ENCODE measurements at places on chromosomes 2 and 18. TPM values are rescaled to one million over a fixed set of nuclear protein-coding genes. Genes with fewer than 3 reads are reported as not detected.

DNA sequence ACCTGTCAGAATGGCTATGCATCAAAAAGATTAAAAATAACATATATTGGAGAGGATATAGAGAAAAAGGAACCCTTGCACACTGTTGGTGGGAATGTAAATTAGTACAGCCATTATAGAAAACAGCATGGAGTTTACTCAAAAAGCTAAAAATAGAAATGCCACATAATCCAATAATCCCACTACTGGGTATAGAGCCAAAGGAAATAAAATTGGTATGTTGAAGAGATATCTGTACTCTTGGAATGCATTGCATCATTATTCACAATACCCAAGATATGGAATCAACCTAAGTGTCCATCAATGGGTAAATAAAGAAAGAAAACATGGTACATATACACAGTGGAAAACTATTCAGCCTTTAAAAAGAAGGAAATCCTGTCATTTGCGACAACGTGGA lies 77.2 kb downstream of the C1D start:
- no peak for DNase-seq

DNA sequence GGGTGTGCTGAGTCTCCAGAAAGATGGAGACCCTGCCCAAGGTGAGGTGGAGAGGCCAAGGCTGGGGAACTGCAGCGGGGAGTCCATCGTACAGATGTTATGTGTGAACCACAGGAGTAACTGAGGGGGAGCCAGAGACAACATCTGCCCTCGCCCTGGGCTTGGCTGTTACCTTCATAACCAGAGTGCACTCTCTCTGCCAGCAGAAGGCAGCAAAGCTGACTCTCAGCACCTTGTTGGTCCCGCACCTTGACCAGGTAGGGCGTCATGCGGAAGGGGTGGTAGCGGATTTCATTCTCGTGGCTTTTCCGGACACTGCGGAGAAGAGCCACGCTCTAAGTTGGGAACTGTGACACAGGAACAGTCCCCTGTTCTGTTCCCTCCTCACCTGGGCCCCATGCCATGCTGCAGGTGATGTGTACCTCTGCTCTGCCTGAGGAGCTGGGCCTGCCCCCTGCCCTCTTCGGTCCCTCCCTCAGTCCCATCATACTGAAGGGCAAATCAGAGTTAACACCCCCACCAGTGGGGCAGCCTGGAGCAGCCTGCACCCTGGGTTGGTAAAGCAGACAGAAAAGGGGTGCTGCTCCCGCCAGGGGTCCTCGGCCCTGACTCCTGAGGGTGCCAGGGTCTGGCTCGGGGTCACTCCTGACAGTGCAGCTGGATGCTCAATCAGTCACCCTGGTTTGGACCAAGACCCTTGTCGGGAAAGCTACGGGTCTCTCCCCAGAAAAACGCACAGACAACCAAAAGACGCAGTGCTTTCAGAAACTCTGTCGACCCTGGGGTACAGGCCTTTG lies 20.3 kb downstream of the PER2 start:
- DNase-seq = no peak

SLC40A1 gene
- total RNA-seq = 118 TPM

GRCh38 chr18:10912790-10913545 lies 236.4 kb downstream of the PIEZO2 start:
- no peak for DNase-seq

EFHD1 gene
- 111 TPM for total RNA-seq

- no peak for DNase-seq
Measured at GRCh38 chr18:21682371-21683051, 22.1 kb downstream of the ABHD3 start.

CSRNP3 gene
- 2.7 TPM for total RNA-seq

IL36B gene
- total RNA-seq = not detected

DNA sequence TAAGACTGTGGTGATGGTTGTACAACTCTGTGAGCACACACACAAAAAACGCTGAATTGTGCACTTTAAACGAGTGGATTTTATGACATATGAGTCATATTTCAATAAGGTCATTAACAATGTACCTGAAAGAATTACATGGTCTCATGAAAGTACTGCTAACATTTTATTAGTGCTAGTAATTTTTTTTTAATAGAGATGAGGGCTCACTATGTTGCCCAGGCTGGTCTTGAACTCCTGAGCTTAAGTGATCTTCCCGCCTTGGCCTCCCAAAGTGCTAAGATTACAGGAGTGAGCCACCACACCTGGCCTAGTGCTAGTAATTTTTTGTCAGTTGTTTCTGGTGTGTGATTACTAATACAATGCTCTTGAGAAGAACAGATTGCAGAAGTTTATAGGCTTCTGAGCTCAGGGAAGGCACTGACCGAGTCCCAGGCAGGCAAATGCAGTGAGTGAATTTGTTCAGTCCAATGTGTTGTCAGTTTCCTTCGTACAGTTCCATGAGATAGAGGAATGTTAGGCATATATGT lies 177.0 kb downstream of the TGIF1 start:
- no peak for DNase-seq

DNA sequence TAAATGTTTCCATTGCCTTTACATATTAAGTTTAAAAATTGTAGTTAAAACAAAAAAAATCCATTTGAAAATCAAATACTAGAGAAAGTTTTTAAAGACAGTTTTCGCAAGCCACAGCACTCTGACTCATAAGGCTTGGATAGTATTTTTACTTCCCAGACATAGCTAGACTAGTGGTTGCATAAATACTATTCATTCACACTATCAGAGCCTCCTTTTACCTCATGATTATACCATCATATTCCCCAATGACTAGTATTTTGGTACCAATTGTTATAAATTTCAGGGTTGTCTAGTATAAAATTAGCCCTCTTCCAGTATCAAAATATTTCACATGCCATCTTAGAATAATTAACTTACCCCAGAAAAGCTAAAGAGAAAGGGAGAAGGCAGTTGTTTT lies 393.5 kb downstream of the ERBB4 start:
- no peak for DNase-seq

DNA sequence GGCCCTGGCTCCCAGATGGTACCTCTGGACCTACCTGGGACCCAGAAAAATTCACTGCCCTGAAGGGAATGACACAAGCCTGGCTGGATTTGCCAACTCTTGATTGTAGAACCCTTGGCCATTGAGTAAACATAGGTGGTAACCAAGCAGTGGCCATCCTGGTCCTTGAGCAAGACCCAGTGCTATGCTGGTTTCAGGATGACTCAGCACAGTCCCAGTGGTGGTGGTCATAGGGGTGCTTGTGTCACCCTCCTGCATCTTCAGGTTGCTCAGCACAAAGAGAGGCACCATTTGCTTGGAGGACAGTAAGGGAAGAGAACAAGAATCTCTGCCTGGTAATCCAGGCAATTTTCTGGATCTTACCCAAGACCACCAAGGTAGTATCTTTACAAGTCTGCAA lies 52.9 kb downstream of the UPP2 start:
- no peak for DNase-seq

GRCh38 chr2:39379643-39380524 lies 57.2 kb downstream of the MAP4K3 start:
- DNase-seq = no peak

NEURL3 gene
- not detected for total RNA-seq

- DNase-seq = no peak
Measured at GRCh38 chr2:26758790-26759321, 5.2 kb upstream of the SLC35F6 start.

DNA sequence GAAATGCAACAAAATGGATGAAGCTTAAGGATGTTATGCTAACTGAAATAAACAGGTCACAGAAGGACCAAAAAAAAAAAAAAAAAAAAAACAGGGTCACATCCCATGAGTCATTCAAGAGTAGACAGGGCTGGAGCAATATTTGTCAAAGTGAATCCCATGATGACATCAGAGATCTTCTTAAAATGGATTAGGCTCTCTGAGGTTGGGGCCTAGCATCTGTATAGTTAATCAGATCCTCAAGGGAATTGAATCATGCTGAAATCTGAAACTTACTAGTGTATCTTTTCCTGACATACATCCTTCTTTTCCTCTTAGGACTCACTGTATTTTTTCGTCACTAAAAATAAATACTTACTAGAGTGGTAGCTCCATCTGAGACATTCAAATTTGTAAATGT lies 380.6 kb upstream of the NXPH2 start:
- no peak for DNase-seq

CXCR4 gene
- total RNA-seq = 42.2 TPM

DNA sequence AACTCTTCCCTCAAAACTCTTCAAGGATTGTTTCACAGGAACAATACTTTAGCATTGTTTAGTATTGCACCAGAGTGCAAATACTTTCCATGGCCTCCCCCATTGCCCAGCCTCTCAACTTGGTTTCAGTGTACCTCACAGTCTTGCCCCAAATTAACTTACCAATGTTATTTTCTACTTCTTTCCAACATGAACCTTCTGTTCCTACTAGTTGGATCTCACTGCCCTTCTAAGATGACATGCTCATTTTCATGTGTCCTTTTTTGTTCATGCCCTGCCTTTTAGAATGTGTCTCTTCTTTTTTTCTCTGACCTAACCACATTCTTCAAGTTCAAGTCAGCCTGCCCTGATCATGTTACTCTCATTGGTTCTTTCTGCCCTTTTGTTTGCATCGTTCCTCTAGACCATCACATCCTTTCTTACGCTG lies 4.1 kb downstream of the SPATS2L start:
- DNase-seq = no peak

ACVR1C gene
- total RNA-seq = not detected

DNA sequence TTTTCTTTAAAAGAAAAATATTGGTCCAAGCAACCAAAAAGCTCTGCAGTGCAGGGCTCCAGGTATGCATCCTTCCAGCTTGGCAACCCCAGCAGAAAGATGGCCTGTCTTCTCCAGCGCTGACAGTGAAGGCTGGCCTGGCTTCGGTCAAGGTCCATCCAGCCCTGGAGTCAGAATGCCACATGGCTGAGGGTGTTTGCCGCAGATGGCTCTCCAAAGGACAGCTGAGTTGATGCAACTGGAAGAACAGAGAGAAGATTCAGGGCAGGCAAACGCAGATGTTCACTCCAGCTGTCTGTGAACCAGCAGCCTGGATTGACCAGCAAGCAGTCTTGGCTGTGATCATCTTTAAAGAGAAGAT lies 51.4 kb downstream of the MARCO start:
- no peak for DNase-seq

DNA sequence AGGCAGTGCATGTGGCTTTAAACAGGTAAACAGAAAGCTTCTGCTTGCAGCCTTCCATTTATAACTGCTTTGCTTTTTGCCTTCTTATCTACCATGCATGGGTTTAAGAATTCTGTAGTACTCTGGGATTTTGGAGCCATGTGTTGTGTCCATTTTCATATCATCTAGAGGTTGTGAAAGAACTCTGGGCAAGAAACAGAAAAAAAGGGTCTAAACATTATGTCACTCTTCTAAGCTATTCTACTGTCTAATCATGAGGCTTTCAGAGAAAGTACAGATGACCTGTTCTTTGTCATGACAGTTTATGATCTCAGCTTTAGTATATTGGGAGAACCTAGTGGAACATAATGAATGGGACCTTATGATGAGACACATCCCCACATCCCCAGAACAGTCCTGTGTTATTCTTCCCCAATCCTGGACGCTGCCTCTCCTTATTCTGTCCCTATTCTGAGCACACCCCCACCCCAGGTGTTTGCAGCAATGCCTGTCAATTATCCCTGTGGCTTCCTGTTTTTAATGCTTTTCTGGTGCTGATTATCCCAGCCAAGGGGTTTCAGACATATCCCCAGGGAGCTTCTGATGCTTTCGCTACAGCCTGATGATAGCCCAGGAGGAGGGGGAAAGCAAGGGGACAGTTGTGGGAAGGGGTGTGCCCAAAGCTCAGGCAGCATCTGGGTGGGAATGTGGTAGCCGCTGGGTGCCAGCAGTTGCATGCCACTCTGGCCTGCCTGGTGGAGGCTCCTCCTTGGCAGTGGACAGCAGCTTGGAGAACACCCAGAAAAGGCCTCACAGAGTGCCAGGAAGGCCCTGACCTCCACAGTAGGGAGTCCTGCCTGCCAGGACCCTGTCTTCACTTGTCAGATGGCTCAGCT lies 169.5 kb upstream of the MAP3K20 start:
- no peak for DNase-seq

TUBA3E gene
- total RNA-seq = not detected

CELF4 gene
- not detected for total RNA-seq

ZNF396 gene
- 4.1 TPM for total RNA-seq

ANKRD29 gene
- total RNA-seq = 5.6 TPM

RNF144A gene
- total RNA-seq = 3.4 TPM

GRCh38 chr2:28683100-28683706 lies 68.4 kb upstream of the PPP1CB start:
- DNase-seq = peak; percentile 49

- no peak for DNase-seq
Measured at GRCh38 chr2:34492561-34493455, 893.7 kb upstream of the FAM98A start.

USP37 gene
- 18.6 TPM for total RNA-seq

DNA sequence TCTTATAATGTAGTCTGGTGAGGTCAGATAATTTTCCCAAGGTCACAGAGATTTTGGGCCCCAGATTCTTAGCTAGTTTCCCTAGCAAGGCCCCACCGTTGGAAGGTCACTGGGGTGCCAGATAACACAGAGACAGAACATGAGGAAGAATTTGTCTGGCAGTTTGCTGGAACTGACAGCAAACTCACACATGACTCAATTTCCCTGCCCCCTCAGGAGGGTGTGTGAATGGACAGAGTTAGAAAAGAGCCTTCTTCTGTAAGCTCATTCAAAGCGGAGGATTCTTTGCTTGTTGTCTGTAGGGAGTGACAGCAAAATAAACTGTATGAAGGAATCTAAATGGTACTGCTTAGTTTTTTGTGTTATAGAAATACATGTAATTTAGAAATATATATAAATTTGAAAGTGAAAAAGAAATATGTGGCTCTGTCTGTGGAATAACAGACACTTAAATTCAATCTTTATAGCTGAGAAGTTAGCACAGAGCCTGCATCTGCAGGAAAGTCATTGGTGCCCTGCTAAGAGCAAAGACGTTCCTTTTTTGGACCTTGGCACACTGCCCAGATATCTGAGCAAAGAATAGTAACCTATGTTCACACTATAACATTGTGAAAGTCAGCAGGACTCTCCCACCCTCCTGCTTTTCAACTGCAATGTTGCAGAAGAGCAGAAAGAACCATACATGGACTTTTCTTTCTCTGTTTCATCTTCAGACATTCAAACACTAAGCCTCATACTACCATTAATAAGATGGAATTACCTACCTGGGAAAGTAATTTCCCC lies 2.1 kb downstream of the MDH1 start:
- no peak for DNase-seq

DNA sequence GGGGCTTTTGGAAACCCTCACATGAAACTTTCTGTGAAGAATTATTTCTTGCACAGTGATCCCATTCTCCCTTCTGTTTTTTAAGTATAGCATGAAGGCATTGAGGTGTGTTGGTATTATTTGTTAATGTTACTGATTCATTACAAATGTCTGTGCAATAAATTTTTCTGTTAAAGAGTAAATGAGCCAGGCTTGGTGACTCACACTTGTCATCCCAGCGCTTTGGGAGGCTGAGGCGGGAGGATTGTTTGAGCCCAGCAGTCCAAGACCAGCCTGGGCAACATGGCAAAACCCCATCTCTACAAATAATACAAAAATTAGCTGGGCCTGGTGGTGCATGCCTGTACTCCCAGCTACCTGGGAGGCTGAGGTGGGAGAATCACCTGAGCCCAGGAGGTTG lies 87.8 kb downstream of the KCTD18 start:
- DNase-seq = no peak

GRCh38 chr2:240396623-240397541 lies 38.6 kb upstream of the GPC1 start:
- no peak for DNase-seq
